Dermis blood vessel endothelial cell (primary cell): ENCODE measurements at places on chromosomes 6 and 20.
A peak's percentile ranks its signal among the peaks of the same experiment; 100 is the strongest.

DNA sequence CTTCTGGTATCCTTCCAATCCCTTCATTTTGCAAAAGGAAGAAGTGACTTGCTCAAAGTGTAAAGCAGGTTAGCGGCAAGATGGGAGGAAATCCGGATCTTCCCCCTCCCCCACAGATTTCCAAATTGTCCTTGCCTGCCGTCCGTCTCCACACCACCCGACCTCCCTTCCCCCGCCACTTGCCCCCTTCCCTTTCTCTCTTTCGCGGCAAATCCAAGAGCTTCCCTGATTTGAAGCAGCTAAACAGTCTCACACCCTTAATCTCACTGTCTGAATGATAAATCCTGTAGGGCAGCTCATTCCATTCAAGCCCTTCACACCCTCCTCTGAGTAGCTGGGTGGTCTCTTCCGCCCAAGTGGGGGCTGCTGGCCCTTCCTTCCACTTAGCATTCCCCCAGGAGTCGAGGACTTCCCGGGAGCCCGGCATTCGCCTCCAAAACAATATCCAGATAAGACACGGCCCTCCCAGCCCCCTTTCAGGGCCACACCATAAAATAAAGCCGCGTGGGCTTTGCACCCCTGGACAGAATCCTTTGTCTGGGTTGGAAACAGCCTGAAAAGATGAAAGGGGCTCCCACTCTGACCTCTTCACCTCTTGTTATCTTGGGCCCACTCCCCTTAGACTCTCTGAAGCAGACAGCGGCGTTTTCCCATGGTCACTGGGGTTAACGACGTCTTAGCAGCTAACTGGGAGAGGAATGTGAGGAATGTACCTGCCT, 44.0 kb upstream of the PIM1 start:
- DNase-seq: peak; percentile 45

DNA sequence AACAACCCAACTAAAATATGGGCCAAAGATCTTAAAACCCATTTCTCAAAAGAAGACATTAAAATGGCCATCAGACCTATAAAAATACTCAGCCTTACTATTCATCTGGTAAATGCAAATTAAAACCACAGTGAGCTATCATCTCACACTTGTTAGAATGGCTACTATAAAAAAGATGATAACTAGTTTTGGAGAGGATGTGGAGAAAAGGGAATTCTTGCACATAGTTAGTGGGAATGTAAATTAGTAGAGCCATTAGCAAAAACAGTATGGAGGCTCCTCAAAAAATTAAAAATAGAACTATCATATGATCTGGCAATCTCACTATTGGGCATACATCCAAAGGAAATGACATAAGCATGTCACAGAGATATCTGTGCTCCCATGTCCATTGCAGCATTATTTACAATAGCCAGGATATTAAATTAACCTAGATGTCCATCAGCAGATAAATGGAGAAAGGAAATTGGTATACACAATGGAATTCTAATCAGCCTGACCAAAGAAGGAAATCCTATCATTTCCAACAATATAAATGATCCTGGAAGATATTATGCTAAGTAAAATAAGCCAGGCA, 2.9 kb downstream of the SIRPB1 start:
- DNase-seq: peak; percentile 96

GRCh38 chr6:43516367-43516696, 394 bp downstream of the YIPF3 start:
- no peak for DNase-seq

DNA sequence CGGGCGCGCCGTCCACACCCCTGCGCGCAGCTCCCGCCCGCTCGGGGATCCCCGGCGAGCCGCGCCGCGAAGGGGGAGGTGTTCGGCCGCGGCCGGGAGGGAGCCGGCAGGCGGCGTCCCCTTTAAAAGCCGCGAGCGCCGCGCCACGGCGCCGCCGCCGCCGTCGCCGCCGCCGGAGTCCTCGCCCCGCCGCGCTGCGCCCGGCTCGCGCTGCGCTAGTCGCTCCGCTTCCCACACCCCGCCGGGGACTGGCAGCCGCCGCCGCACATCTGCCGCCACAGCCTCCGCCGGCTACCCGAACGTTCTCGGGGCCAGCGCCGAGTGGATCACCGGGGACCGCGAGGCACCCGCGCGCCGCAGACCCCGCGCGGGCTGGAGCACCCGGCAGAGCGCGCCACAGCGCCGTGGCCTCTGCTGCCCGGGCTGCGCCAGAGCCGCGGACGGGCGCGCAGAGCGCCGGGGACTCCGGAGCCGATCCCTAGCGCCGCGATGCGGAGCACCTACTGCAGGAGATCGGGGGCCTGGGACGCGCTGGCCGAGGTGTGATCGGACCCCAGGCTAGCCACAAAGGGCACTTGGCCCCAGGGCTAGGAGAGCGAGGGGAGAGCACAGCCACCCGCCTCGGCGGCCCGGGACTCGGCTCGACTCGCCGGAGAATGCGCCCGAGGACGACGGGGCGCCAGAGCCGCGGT, at the start of gene BMP2:
Gene BMP2, plus strand, starts transcription at position 151 of the 692 bp plus-strand sequence. CDS start 2,441 bp downstream, outside the sequence.
- DNase-seq: peak; percentile 76

DNA sequence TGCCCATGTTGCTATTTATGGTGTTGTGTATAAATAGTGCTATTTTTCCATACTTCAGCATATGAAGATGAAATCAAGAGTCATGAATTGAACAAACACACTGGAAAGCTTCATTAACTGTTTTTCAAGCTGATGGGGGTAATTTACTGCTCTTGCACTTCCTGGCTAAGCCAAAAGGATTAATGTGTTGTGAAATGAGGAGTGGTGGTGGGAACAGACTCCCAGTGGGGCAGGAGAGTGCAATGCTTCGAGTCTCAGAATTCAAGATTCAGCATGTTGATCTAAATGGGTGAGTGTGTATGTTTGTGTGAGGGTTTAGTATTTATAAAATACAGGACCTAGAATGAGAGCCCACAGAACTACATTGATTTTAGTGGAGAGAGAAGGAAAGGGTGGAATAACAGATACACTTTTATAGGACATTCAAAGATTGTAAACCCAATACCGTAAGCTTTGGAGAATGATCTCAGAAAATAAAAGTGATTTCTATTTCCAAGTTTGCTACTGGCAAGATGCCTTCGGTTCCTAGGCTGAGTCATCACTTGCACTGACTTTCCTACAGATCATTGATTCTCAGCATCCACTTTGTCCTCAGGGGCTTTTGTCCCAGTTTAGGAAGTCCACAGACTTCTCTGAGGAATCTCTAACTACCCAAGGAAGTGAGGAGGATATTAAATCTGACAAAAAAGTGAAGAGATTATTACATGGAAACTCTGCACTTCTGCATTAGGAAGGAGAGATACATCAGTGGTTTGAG, 303.6 kb downstream of the TRDN start:
- no peak for DNase-seq

DNA sequence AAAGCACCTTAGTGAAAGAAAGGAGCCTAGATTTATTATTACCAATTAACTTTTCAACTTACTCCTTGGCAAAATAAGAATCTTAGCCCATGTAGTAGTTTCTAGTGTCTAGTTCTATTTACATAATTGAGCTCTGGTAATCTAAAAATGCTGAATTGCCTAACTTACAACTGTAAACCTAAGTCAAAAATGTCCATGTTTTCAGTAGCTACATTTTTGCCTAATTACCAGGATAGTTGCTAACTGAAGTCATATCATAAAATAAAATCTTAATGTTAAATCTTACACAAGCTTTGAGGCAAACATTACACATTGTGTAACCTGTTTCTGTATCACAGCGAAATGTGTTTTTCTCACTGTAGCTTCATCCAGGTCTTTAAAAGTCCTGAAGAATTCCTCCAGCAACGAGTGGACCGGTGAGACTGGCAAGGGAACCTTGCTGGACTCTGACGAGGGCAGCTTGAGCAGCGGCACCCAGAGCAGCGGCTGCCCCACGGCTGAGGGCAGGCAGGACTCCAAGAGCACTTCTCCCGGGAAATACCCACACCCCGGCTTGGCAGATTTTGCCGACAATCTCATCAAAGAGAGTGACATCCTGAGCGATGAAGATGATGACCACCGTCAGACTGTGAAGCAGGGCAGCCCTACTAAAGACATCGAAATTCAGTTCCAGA, 7.6 kb upstream of the CLDN20 start:
- DNase-seq: no peak

DNA sequence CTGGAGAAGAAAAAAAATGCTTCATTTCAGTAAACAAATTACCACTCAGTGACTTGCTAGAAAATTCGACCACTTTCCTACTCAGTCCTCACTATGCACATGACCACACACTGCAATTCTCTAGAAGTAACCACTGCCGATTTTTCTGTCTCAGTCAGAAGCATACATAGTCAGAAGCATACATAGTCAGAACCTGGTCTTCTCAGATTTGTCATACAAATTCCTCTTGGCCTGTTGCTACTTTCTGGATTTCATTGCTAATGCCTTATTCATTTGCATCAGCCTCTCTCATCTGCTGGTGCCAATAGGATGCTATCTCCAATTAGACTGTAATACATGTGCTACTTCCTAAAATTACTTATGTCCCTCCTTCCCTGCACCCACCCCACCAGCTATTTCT, 10.2 kb upstream of the KIF16B start:
- no peak for DNase-seq

GRCh38 chr6:130994319-130995097, 68.5 kb downstream of the EPB41L2 start:
- no peak for DNase-seq

- DNase-seq: no peak
Measured at GRCh38 chr6:118318648-118319047, 229.4 kb upstream of the PLN start.

GRCh38 chr6:100657678-100658330, 193.1 kb upstream of the SIM1 start:
- peak; percentile 40 for DNase-seq

GRCh38 chr20:9474835-9475415, 39.5 kb upstream of the LAMP5 start:
- no peak for DNase-seq

- no peak for DNase-seq
Measured at GRCh38 chr6:40163924-40164323, 229.7 kb upstream of the MOCS1 start.

GRCh38 chr6:36053878-36054277, 26.3 kb downstream of the MAPK14 start:
- no peak for DNase-seq

- no peak for DNase-seq
Measured at GRCh38 chr6:90135667-90136066, 161.0 kb downstream of the BACH2 start.

GRCh38 chr20:23456873-23457272, 4.2 kb upstream of the CST11 start:
- no peak for DNase-seq

DNA sequence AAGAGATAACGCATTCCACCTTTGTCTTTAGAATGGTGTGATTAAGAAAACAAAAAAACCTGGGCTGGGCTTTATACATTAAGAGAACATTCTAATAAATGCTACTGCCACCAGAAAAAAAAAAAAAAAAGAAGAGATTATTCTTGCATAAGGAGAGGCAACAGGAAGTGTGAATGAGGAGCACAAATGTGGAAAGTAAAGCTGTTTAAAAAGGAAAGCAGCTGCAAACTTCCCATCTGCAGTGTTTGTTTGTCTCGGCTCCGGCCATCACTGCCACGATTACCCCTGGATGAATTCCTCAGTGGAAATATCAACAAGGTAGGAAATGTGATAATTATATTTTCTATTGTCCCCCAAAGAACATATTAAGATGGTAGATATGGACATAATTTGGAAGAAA, 223.9 kb downstream of the PHF3 start:
- DNase-seq: no peak

DNA sequence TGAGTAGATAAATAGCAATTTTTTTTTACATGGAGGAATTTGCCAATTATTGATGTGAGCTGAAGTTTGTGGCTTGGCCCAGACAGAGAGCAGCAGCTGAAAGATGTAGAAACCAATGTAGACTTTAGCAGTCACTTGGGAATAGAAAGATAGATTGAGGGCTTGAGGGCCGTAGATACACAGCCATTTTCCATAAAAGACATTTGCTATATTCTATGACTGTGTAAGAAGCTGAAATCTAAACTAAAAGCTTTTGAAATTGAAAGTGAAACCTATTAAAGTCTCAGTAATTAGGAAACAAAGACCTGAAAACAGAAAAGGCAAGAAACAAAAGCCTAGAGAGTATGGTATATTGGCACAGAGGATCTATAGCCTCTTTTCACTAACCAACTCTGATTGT, 332.7 kb downstream of the CENPW start:
- no peak for DNase-seq

- no peak for DNase-seq
Measured at GRCh38 chr6:100905067-100905466, 23.9 kb upstream of the ASCC3 start.

DNA sequence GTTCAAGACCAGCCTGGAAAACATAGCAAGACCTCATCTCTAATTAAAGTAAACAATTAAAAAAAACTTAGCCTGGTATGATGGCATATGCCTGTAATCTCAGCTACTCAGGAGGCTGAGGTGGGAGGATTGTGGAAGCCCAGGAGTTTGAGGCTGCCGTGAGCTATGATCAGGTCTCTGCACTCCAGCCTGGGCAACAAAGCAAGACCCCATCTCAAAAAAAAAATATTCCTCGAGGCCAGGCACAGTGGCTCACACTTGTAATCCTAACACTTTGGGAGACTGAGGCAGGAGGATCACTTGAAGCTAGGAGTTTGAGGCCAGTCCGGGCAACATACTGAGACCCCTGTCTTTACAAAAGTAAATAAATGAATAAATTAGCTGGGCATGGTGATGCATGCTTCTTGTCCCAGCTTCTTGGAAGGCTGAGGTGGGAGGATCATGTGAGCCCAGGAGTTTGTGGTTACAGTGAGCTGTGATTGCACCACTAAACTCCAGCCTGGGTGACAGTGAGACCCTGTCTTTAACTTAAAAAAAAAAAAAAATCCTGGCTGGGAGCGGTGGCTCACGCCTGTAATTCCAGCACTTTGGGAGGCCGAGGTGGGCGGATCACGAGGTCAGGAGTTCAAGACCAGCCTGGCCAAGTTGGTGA, 9.3 kb upstream of the C2 start:
- DNase-seq: no peak

GRCh38 chr6:153167907-153168306, 36.8 kb upstream of the RGS17 start:
- no peak for DNase-seq

DNA sequence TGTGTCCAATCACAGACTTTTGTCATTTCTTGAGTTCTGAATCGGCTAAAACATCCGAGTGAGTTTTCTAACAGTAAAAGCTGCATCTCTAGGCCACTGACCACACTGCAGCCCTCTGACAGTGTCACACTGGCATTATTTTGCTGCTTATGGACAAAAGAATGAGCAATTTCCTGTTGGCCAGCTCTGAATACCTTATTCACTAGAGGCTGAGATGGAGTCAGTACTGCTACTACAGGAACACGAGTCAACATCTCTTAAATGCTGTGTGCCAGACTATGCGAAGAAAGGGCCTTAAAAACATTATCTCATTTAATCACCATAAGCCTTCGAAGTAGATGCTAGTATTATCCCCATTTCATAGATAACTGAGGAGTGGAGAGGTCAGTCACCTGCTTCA, 42.5 kb upstream of the IPCEF1 start:
- DNase-seq: peak; percentile 90

DNA sequence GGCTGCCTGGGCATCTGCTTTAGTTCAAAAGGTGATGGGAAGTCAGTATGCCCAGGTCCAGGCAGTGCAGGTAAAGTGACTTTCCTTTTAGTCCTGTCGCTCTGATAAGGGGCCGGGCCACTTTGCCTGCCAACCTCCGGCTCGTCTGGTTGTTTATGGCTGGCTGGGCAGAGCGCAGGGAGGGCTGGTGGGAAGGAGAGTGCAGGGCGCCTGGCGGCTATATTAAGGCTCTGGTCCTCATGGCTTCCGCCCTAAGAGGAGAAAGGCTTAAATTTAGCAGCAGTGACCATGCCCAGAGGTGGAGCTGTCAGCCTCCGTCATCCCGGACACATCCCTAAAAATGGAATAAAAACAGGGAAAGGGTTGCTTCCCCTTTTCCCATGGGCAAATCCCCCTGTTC, 14.6 kb downstream of the GATA5 start:
- DNase-seq: no peak

GRCh38 chr6:31402324-31403282, 792 bp upstream of the MICA start:
- DNase-seq: peak; percentile 38
